ENCODE measurements at places on chromosomes 11 and 22. TPM values are rescaled to one million over a fixed set of nuclear protein-coding genes. Genes with fewer than 3 reads are reported as not detected.

The USP2 gene
- total RNA-seq: 0.22 TPM

GRCh38 chr11:129239207-129239606 lies 47.1 kb upstream of the ARHGAP32 start:
- H3K27me3 ChIP-seq: no peaks in the 10 kb centered on the region
- no peaks in the 10 kb centered on the region for H3K36me3 ChIP-seq
- no peak for DNase-seq
- no peak overlapping the region for H3K4me3 ChIP-seq

- H3K36me3 ChIP-seq: peaks cover 13% of the 10 kb centered on the region
- no peak overlapping the region for H3K27ac ChIP-seq
- peaks cover 18% of the 10 kb centered on the region for H3K4me1 ChIP-seq
These were observed 2.4 kb upstream of the LGALS12 start for GRCh38 chr11:63503492-63503891.

GRCh38 chr11:124830749-124831148 lies 30.5 kb upstream of the MSANTD2 start:
- H3K27ac ChIP-seq: no peak overlapping the region
- DNase-seq: no peak
- no peak overlapping the region for H3K4me3 ChIP-seq
- H3K36me3 ChIP-seq: no peaks in the 10 kb centered on the region

DNA sequence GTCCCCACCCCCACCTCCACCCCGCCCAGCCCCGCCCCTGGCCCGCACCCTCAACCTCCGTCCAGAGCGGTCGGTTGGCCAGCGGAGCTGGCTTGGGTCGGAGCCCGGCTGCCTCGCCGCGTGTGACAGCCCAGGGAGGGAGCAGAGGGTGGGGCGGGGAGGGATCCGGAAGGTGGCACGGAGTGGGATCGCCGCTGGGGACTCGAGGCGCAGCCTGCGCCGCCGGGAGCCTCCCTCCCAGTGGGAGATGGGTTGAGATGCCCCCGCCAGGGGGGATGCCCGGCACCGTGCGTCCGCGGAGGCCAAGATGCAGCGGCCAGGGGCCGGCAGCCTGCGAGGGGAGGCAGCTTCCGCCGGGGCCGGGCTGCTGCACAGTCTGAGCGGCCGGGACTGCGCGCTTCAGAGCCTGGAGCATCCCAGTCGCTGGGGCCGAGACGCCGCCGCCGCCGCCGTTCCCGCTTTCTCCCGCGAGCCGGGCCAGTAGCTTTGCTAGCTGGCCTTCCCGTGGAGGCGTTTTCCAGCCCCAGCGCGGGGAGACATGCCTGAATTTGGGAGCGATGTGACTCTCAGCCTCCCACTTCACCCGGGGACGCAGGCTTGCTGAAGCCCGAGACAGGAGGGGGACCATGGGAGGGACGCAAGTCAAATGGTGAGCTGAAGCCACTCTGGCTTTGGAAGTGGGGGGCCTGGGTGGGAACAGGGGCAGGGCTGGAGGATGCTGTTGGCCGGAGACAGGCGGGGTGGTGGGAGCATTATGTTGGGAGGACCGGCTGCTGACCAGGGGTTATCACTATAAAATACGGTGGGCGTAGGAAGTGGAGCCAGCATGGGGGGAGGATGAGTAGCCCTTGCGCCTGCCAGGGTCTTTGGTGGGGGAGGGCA lies 40.2 kb downstream of the DIXDC1 start:
- peaks cover 19% of the 10 kb centered on the region for H3K27me3 ChIP-seq
- peak; percentile 10 for DNase-seq
- H3K36me3 ChIP-seq: no peaks in the 10 kb centered on the region

DNA sequence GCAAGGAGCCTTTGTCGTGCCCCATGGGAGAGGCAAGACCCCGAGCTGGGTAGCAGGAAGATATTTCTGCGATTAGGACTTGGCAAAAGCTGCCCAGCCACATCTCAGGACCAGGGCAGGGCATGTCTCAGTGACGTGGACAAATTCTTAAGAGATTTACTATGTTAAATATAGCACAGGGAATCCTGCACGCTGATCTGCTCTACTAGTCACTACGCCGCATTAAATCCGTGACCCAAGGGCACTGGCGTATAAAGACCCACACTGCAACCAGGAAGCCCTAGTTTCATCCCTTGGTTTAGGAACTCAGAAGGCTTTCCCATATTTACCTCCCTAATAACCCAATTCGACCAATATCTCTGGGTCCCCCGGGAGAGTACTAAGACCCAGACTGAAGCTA lies 35.1 kb downstream of the AP1B1 start:
- no peaks in the 10 kb centered on the region for H3K4me1 ChIP-seq
- no peak overlapping the region for H3K4me3 ChIP-seq
- no peaks in the 10 kb centered on the region for H3K27me3 ChIP-seq
- DNase-seq: no peak
- no peak overlapping the region for H3K27ac ChIP-seq

- DNase-seq: peak; percentile 85
- H3K27ac ChIP-seq: peak overlapping the region; percentile 94
- H3K36me3 ChIP-seq: peaks cover 51% of the 10 kb centered on the region
- peaks cover 62% of the 10 kb centered on the region for H3K4me1 ChIP-seq
These were observed 848 bp upstream of the PTPRCAP start for GRCh38 chr11:67438158-67438902.

DNA sequence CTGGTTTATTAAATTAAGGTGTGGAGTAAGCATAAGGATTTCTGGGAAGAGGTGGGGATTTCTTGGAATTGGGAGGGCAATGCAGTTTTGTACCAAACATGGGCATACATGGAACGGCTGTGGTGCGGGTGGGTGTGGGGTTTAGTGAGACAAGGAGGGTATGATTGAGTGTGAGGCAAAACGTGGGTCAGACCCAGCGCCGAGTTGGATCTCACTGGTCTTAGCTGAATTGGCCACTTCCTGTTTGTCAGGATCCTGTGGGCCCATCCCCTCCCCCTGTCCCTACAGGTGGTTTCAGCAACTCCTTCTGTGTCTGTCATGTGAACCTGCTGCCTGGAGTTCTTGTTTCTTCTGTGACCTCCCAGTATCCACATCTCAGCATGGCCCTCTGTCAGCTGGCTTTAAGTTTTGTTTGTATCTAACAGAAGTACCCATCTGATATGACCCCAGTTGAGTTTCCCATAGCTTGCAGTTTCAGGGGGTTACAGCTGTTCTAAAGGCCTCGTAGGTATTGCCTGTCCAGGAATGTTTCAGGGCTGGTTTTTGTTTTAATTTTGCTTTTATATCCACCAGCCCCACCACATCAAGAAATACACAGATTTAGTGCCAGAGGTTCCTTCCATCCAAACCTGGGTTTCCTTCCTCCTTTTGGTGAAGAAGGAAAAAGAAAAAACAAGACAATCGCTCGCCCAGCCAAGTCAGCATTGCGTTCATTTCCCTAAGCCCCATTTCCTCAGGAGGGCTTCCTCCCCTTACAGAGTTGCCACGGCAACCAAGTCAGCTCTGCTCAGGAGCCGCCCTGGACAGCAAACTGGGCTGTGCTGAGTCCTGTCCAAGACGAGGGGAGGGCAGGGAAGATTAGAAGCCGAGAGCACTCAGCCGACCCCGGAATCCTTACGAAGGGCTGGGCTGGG lies 6.0 kb downstream of the APOL1 start:
- peak overlapping the region; percentile 90 for H3K27ac ChIP-seq
- no peaks in the 10 kb centered on the region for H3K27me3 ChIP-seq
- DNase-seq: peak; percentile 43
- H3K4me1 ChIP-seq: peaks cover 59% of the 10 kb centered on the region
- peak overlapping the region; percentile 52 for H3K4me3 ChIP-seq
- H3K36me3 ChIP-seq: peaks cover 67% of the 10 kb centered on the region

DNA sequence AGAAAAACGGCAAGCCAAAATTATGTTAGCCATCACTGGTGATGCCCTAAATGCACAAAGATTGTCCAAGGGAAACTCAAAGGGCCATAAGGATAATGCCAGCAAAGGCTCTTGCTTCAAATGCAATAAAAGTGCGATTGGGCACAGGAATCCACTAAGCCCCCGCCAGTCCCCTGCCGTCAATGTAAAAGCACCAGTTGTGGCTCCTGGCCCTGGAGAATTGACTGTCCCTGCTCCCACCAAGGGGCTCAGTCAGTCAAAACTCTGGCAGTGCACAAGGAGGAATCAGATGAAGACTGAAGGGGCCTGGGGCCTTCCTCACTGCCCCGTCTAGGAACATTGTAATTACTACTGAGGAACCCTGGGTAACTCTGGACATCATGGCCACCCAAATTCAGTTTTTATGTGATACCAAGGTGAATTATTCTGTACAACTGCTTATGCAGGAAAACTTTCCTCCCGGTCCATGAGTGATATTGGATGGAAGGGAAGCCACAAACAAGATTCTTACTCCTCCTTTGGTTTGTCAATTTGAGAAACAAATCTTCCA lies 85.6 kb downstream of the PIWIL4 start:
- peaks cover 2% of the 10 kb centered on the region for H3K27me3 ChIP-seq
- DNase-seq: no peak
- no peaks in the 10 kb centered on the region for H3K36me3 ChIP-seq
- H3K4me3 ChIP-seq: no peak overlapping the region

Data from activated CD4-positive, alpha-beta T cell treated with anti-CD3 and anti-CD28 coated beads, Interleukin-2, amount 10 ng/mL, durations not matched to agents 7 days and 5 days (primary cell).